Activated CD4-positive, CD25-positive, alpha-beta regulatory T cell (primary cell): ENCODE measurements at places on chromosomes 11 and 22.

DNA sequence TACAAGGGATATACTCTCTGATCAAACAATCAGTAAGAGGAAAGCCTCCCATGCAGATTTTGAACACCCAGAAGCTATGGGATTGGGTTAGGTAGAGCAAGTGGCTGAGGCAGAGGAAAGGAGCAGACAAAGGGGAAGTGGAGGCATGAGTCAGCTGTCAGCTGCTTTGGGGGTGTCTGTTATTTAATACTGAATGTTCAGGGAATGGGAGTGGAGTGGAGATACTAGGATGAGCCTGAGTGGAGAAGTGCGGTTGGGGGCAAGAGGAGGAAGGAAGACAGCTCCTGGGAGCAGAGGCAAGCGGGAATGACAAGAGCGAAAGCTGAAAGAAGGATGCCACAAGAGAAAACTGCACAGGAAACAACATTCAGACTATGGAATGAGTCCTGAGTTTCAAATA lies 22.7 kb upstream of the TMPRSS5 start:
- no peak for DNase-seq

- DNase-seq, result no peak
These were observed 26.9 kb upstream of the TP53I11 start for GRCh38 chr11:44977493-44977984.

DNA sequence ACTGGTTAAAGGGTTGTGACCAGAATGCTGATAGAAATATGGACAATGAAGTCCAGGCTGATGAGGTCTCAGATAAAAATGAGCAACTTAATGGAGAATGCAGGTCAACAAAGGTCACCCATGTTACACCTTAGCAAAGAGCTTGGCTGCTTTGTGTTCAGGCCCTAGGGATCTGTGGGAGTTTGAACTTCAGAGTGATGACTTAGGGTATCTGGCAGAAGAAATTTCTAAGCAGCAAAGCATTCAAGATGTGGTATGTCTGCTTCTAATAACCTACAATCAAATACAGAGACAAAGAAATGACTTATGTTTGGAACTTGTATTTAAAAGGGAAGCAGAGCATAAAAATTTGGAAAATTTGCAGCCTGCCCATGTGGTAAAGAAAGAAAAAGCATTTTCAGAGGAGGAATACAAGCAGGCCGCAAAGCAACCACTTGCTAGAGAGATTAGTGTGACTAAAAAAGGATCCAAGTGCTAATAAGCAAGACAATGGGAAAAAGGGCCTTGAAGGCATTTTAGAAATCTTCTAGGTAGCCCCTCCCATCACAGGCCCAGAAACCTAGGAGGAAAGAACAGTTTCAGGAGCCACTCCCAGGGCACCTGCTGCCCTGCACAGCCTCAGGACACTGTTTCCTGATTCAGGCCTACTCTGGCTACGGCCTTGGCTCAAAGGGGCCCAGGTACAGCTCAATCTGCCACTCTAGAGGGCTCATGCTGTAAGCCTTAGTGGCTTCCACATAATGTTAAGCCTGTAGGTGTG lies 41.3 kb downstream of the TNKS1BP1 start:
- DNase-seq, result no peak

- no peak for DNase-seq
These were observed at the start of gene TRIM6 for GRCh38 chr11:5596607-5597201. Gene TRIM6 (plus strand): TSS chr11:5596637. CDS start chr11:5596898, 261 bp downstream.

- no peak for DNase-seq
These were observed 921 bp downstream of the CCDC116 start for GRCh38 chr22:21633481-21633880.

- DNase-seq, result no peak
These were observed 1.7 kb downstream of the ANKK1 start for GRCh38 chr11:113389272-113389671.
